GM12892 (cell line): ENCODE measurements at places on chromosomes 13 and 19.

- DNase-seq = no peak
These were observed 38.4 kb upstream of the RCBTB2 start for GRCh38 chr13:48571126-48571913.

GRCh38 chr13:98619556-98619955 is 42.6 kb upstream of the STK24 start:
- DNase-seq = no peak

GRCh38 chr13:51632591-51633362 is 48.5 kb downstream of the WDFY2 start:
- no peak for DNase-seq

DNA sequence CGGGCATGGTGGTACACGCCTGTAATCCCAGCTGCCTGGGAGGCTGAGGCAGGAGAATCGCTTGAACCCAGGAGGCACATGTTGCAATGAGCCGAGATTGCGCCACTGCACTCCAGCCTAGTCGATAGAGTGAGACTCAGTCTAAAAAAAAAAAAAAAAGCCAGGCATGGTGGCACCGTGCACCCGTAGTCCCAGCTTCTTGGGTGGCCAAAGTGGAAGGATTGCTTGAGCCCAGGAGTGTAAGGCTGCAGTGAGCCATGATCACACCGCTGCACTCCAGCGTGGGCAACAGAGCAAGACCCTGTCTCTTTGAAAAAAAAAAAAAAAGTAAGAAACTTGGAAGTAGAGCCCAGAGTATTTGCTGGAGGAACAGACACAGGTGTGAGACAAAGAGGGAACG is 27.7 kb downstream of the CCDC8 start:
- DNase-seq = no peak

GRCh38 chr13:19766591-19766990 is 16.2 kb downstream of the PSPC1 start:
- no peak for DNase-seq
